ENCODE measurements at places on chromosomes 5 and 9.

DNA sequence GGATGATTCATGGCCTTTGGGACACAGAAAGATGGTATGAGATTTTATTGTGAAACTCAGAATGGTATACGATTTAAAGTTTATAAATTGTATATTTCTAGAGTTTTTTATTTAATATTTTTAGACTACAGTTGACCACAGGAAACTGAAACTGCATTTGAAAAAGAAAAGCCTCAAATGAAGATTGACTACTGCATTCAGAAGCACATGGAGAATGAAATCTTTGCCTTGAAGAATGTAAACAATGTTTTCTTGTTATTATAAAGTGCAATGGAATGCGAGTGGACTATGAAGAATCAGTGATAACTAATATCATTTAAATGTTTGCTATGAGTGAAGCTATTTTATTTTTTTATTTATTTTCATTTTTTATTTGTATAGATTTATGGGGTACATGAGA, 169.1 kb upstream of the CDH18 start:
- peak; percentile 58 for DNase-seq

DNA sequence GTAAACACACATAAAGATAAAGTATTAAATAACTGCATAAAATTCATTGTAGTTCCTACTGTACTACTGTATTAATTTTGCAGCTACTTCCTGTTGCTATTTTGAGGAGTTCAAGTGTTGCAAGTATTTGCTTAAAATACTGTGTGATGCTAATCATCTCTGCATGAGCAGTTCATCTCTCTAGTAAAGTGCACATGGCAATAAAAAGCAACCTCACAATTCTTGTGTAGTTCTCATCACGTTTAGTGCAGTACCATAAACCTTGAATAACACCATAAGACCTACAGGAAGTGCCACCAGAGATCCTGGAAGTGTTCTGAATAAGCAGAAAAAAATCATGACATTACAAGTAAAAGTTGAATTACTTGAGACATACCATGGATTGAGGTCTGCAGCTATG, 34.6 kb downstream of the CPLANE1 start:
- no peak for DNase-seq

- DNase-seq: no peak
These were observed 1100.4 kb upstream of the EDIL3 start for GRCh38 chr5:85484982-85485574.

DNA sequence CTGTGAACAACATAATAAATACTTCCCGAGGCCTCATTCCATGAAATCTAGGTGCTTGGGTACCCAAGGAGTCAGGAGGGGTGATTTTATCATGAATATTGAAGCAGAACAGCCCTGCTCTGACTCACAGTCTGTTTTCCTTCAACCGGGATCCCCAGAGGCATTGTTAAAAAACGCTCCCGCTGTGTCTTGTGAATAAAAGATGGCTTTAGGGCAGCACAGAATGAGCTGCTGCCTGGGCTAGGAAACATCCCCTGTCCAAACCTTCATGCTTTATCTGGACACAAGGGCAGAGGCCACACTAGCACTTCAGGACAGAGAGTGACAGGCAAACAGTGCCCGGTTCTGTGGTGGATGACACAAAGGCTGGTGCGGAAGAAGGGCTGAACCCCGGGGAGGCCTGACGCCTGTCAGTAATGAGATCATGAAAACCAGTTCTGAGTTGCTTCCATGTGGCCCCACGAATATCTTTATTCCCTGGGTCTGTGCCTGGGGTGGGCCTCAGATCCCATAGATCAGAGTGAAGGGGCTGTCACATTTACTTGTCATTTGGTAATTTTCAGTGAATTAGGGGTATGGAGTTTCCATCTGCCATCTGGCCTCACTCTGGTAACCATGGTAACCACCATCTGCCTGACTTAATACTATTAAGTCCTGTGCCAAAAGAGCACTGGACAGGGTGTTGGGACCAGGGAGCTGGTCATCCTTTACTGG, 2.6 kb downstream of the IGFBPL1 start:
- peak; percentile 58 for DNase-seq

DNA sequence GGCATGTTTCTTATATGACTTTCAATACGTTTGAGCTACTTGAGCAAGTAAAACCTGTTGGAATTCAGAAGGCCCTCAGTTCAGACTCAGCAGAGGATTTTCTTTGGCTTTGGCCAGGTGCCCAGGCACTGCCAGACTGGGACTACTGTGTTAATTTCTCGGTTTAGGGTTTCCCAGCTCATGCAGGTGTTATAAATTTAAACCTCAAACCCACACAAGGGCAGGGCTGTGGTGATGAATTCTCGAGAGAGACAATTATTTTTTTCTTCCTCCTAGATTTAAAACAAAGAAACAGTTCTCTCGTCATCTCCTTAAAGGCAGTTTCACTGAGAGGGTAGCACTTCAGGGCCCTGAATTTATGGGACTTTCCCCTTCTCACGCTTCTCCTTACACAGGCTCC, 406.0 kb upstream of the PIK3R1 start:
- no peak for DNase-seq

DNA sequence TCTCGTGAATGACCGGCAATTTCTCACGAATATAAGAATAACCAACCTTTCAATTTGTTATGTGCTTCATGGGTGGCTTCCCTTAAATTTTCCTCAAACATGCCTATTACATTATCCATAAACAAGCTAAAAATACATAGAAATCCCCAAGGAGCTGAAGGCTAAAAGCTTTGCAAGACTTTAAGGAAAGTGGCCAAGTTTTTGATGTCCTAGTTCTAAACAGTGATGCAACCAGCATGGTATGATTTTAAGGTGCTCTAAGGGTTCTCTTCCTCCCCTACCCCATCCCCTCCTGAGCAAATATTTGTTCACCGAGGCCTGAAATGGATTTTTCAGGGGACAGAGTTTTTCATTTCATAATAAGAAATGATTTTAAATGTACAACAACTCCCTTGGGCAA, 79.8 kb downstream of the RGS7BP start:
- DNase-seq: no peak

GRCh38 chr5:138240650-138241385, 27.7 kb upstream of the CDC23 start:
- DNase-seq: no peak

DNA sequence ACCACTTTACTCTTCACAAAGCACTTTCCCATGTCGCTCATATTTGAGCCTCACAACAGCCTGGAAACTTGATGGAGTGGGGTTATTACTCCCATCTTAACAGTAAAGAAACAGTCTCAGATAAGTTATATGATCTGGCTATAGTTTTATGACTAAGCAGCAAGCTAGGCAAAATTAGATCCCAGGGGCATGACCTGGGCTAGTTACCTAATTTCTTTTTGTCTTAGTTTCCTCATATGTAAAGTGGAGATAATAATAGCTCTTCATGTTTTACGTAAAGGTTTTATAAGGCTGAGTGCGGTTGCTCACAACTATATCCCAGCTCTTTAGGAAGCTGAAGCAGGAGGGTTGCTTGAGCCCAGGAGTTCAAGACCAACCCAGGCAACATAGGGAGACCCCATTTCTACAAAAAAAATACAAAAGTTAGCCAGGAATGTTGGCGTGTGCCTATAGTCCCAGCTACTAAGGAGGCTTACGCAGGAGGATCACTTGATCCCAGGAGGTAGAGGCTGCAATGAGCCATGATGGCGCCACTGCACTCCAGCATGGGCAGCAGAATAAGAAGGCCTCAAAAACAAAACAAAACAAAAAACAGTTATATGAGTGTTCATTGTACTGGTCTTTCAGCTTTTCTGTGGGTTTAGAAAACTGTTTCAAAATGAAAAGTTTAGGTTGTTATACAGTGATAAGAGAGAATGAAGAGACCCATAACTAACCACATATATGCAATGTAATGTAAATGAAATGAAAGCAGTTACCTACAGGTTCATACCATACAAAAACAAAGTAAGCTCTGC, 6.5 kb upstream of the PLIN2 start:
- DNase-seq: no peak

GRCh38 chr5:93360436-93361088, 220.5 kb downstream of the NR2F1-AS1 start:
- no peak for DNase-seq

- DNase-seq: peak; percentile 76
These were observed 41.0 kb downstream of the BASP1 start for GRCh38 chr5:17258431-17258830.

GRCh38 chr5:95605786-95606185, 14.1 kb upstream of the GPR150 start:
- DNase-seq: no peak

- DNase-seq: no peak
These were observed 172.8 kb upstream of the PLCXD3 start for GRCh38 chr5:41683181-41683580.

DNA sequence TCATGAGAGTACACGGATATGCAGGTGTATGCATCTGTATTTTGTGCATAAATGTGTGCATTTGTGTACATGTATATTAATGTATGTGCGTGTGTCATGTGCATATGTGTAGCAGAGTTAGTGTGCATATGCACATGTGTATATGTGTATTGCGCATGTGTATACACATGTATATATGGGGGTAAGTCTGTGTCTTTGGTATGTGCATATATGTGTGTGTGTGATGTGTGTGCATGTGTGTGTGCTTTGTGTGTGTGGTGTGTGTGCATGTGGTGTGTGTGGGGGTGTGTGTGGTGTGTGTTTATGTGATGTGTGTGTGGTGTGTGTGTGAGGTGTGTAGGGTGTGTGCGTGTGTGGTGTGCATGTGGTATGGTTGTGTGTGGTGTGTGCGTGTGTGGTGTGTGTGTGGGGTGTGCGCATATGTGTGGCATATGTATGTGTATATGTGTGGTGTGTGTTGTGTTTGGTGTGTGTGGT, 13.1 kb upstream of the CTSL start:
- no peak for DNase-seq

DNA sequence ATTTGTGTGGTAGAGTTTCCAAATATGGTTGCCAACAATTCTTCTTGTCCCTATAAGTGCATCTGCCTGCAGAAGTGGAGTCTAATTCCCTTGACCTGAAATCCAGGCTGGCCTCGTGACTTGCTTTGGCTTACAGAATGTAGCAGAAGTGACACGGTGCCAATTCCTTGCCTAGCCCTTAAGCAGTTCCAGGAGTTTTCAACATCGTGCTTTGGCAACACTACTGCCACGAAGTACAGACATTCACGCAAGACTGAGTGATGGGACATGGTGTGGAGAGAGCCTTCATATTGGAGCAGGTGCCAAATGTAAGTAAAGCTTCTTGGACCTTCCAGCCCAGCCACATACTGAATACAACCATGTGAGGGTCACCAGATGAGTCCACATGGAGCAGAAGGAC, 92.9 kb upstream of the NEK6 start:
- DNase-seq: no peak

- no peak for DNase-seq
These were observed 62.8 kb downstream of the INSYN2B start for GRCh38 chr5:169917500-169917899.

DNA sequence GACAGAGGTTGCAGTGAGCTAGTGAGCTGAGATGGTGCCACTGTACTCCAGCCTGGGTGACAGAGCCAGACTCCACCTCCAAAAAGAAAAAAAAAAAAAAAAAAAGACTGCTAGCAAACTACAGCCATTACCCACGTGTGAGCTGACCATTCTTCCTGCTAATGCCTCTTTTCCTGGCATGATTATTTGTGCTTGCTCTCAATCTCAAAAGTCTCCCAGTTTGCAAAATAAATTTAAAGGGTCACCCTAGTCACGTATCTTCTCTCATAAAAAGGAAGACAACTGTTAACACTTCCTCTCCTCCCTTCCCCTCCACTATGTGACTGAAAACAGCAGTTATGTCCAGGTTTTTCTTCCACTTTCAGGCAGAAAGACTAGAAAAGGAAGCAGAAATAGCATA, 37.2 kb downstream of the TRIM36 start:
- no peak for DNase-seq

DNA sequence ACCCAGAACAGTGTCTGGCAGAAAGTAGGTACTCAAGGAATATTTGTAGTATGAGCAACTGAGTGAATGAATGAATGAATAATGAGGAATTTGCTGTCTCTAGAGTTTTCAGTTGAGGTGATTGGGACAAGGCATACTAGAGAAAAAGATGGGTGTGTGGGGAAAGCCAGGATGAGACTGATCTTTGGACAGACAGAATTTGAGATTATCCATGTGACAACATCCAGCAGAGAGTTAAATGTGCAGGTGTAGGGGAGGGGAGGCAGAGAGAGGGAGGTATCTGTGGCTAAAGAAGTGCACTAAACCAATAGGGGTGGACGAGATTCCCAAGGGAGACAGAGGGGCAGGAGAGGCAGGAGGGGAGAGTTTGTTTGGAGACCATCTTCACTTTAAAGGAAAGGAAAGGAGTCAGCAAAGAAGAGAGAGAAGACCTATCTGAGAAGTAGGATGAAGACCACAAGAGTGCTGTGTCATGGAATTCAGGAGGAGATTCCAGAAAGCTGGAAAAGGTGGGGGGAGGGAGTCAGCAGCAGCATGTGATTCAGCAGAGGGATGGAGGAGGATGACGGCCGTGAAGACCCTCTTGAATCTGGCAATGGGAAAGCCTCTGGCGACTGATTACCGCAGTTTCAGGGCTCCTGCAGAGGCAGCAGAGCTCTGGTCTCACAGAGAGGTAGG, 3.2 kb downstream of the CPLX2 start:
- no peak for DNase-seq

DNA sequence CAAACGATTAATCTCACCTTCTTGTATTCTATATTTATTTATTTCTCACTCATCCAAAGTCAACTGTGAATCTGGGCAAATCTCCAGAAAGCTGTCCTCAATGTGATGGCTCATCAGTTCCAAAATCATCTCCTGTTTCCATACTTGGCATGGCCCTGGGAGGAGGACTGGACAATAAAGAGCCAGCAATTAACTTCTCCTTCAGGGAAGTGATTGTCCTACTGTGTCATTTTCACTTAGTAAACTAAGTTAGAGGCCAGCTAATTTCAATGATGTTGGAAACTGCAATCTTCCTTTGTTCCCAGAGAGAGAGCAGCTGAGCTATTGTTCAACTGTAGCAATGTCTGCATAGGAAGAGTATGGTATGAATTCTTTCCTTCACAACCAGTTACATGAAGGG, 17.5 kb downstream of the CDH12 start:
- no peak for DNase-seq

DNA sequence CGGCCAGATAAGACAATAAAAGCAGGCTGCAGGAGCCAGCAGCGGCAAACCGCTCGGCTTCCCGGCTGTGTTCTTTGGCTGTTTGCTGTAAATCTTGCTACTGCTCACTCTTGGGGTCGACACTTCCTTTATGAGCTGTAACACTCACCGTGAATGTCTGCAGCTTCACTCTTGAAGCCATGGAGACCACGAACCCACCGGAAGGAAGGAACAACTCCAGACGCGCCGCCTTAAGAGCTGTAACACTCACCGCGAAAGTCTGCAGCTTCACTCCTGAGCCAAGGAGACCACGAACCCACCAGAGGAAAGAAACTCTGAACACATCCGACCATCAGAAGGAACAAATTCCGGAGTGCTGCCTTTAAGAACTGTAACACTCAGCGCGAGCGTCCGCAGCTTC, 451.7 kb downstream of the AGTPBP1 start:
- no peak for DNase-seq

GRCh38 chr9:76379494-76379893, 14.7 kb downstream of the RFK start:
- no peak for DNase-seq
